ENCODE measurements at places on chromosomes 4 and X.
A peak's percentile ranks its signal among the peaks of the same experiment; 100 is the strongest.

GRCh38 chr4:110156442-110156841 lies 42.0 kb downstream of the ELOVL6 start:
- no peak for DNase-seq

GRCh38 chrX:39859991-39860861 lies 237.5 kb downstream of the BCOR start:
- DNase-seq = peak; percentile 65

GRCh38 chrX:133789829-133790228 lies 195.6 kb downstream of the GPC3 start:
- no peak for DNase-seq

DNA sequence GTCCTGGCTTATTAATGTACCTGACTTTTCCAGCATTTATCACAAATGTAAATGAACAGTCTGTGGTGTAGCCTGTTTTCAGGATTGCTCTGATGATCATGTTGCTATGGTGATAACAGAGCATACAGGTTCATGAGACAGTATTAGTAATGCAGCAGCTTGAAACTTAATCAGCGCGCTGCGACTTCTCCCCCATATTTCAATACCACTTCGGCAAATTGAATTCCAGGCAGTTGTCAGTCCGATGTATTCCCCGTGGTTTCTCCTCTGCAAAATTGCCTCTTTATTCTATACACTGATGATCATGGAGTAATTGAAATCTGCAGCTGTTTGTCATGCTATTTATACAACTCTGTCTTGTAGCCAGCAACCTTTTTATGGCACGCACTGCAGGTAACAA lies 239.3 kb downstream of the C4orf33 start:
- DNase-seq = no peak

GRCh38 chr4:120821029-120821428 lies 101.5 kb downstream of the PRDM5 start:
- DNase-seq = no peak

GRCh38 chr4:24622146-24622834 lies 37.9 kb upstream of the DHX15 start:
- DNase-seq = no peak

- DNase-seq = no peak
Observed at GRCh38 chrX:5842601-5843000, 386.1 kb downstream of the NLGN4X start.

- DNase-seq = no peak
Observed at GRCh38 chrX:74527350-74527749, 87.1 kb downstream of the RLIM start.

- no peak for DNase-seq
Observed at GRCh38 chr4:178339769-178340168, 897.5 kb upstream of the AGA start.

DNA sequence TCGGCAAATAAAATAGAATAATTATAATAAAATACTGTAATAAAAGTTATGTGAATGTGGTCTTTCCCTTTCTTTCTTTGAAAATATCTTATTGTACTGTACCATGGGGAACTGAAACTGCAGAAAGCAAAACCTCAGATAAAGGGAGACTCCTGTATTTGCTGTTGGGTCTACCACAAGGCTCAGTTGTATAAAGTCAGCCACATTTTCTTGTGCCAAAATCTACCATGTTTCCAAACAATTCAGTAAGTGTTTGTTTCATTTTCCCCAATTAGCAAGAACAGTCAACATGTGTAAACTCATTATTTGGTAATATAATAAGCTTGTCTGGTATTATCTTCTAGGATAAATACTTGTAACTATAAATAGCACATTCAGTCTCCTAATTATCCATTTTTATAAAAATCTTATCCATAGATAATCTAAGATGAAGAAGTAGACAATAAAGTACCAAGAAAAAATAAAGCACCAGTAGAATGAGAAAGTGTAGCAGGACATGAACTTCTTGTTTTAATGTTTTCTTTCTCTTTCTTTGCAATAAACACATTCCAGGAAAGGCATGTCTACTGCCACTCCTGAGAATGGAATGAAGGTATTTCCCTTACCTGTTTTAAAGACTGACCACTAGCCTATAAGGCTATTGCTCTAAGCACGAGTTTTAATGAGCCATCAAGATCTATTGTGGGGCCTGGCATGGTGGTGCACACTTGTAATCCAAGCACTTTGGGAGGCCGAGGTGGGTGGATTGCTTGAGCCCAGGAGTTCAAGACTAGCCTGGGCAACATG lies 15.0 kb upstream of the OTUD4 start:
- no peak for DNase-seq

DNA sequence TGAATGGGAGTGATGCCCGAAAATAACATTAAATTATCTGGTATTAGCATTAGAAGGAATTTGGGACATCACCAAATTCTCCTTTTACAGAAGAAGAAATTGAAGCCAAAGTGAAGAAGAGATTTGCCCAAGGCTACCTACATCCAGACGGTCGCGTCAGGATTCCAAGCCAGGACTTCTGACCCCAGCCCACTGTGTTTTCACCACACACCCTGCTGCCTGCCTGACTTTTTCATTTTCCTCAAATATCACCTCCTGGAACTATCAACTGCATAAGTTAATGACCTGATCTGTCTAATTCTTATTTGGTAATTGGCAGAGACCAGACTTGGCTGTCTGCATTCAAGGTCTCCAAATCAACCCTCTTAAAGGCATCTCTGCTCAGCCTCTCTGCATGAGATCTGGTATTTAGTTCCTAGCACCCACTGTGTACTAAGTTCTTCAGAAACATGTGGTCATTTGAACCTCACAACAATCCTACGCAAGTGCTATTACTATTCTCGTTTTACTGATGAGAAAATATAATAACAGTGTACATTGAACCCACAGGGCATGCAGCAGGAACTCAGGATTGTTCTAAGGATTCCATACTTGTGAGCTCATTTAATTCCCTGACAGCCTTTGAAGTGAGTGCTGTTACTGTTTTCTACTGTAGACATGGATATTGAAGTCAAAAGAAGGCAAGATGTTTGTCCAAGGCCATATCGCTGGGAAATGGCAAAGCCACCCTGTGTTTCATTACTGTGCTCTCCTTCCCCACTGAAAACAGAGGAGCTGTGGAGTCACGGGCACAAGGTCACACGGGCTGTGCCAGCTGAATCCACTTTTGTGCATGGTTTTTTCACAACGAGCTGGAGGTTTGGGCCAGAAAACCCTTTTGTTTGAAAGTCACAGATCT lies 195.2 kb upstream of the C1QTNF7 start:
- DNase-seq = no peak

DNA sequence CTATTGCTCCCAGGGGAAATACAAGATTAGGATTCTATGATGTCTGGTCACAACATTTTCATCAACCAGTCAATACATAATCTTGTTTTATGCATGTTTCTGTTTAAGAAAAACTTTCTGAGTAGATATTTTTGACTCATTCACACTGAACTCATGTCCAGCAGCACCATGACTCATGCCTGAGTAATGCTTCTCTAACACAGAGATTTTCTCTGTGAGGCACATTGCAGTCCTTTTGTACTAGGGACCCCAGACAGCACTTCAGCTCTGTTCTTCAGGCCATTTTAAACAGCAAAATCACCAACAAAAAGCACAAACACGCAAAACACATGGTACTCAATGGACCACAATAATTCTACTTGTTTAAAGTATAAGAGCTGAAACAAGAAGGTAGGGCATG lies 83.6 kb downstream of the MXRA5 start:
- no peak for DNase-seq

GRCh38 chr4:186296481-186296880 lies 30.5 kb downstream of the F11 start:
- DNase-seq = no peak

- DNase-seq = no peak
Observed at GRCh38 chrX:48107717-48108116, 22.7 kb upstream of the SPACA5B start.

- DNase-seq = no peak
Observed at GRCh38 chr4:183106839-183107238, 7.8 kb downstream of the WWC2 start.

GRCh38 chr4:172601195-172601594 lies 567.4 kb upstream of the GALNT7 start:
- DNase-seq = no peak

DNA sequence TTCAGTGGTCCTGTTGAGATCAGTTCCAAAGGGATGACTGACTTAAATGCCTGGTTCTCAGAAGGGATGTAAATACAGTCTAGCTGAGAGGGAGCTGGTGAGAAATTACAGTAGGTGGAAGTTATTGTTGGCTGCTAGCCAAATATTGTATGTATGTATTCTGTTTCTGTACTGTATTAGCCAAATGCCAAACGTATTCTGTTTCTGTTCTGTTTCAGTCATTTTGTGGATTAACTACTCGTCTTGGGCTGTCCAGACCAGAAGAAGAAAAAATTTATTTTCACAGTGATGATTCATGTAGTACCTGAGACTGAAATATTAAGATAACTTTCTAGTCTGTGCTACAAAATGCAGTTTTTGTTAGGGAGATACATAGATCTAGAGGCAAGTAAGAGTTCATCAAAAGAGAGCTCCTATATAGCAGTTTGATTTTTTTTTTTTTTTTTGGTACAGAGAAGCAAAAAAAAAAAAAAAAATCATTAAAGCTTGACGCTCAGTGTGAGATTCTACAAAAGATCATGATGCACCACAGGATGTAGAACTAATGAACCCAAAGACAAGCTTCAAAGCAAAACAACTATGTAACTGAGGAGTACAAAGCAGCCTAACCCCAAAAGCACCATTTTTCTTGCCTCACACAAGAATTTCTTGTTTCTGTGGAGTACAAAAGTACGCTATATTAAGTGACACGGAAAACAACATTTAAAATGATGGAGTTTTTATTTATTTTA lies 54.8 kb downstream of the CASP6 start:
- peak; percentile 82 for DNase-seq

DNA sequence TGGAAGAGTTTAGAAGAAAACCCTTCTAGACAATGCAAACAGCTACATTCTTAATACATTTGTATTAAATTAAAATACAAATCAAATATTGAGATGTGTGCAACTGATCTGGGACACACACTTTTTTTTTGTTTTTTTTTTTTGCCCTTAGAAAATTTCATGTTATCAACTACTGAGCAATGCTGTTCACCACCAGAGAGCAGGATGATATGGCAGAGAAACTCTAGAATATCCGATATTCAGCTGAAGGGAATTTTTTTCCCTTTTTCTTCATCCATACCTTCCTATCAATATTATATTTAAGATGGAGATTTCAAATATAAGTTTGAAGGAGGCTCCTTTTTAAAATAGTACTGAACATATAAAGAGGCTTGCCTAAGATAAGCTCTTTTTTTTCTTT lies 1.0 kb downstream of the NDST3 start:
- DNase-seq = no peak
